ENCODE measurements at places on chromosomes 2 and 18. TPM values are rescaled to one million over a fixed set of nuclear protein-coding genes. Genes with fewer than 3 reads are reported as not detected.

GRCh38 chr2:221975151-221975550 is 323.6 kb downstream of the PAX3 start:
- DNase-seq: no peak

DNA sequence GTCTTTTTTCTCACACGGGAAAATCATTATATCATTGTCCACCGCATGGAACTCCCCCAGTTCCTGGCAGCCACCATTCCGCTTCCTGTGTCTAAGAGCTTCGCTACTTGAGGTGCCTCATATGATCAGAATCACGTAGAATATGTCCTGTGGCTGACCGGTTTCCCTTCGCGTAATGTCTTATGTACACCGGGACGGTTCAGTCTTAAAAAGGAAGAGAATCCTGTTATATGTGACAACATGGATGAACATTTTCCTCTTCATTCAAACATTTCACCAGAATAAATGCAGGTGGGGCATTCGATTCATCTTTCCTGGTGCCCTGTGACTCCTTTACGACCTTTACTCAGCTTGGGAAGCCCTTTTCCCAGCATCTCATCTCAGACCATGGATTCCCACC is 131.7 kb upstream of the TWIST2 start:
- DNase-seq: no peak

Gene LRP1B
- not detected for total RNA-seq

DNA sequence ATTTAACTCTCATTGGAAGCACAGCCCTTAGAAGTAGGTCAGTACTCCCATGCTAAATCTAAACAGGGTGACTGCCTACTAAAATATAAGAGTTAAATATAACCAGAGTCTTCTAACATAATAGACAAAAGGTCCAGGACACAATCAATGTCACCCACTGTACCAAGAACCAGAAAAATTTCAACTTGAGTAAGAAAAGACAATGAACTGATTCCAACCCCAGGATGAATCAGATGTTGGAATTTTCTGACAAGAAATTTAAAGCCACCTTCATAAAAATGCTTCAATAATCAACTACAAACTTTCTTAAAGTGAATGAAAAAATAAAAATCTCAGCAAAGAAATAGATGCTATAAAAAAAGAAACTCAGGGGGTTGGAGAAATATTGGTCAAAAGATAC is 71.3 kb upstream of the NPAS2 start:
- no peak for DNase-seq

Gene FN1
- 0.03 TPM for total RNA-seq

DNA sequence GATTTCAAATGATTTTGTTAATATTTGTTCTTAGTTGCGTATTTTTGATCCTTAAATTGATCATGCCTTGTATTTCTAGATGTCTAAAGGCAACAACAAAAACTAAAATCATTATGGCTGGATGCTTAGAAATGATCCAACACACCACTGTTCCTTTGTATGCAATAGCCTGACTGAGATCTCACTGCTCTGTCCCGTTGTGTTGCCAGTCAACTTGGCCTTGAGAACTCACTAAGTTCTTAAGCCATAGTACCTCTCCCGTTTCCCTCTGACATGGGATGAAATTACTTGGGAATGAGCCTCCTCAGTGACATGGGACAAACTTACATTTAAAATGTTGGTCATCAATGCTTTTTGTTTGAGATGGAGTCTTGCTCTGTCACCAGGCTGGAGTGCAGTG is 222.0 kb upstream of the HS6ST1 start:
- DNase-seq: no peak

GRCh38 chr2:15980605-15981098 is 40.3 kb downstream of the MYCN start:
- no peak for DNase-seq

Gene ZNF521
- 0.21 TPM for total RNA-seq

- no peak for DNase-seq
These were observed 23.7 kb upstream of the SPP2 start for GRCh38 chr2:234026693-234027254.
